ENCODE measurements at places on chromosomes 6 and 20.

- no peak for DNase-seq
These were observed 214.0 kb upstream of the EXOC2 start for GRCh38 chr6:906920-907319.

DNA sequence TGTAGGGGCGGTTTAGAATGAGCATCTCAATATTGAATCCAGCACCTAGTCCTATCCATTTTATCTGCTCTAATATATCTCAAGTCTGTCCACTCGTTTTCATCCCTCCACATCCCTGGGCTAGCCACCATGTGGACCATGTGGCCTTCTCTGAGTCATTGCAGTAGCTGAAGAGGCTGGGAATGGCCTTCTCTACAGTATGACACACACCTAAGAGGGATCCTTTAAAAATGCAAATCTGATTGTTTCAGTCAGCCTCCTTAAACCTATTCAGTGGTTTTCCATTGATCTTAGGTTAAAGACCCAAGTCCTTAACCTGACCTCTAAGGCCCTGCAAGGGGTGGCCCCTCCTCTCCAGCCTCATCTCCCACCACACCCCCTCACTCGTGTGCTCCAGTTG is 9.4 kb downstream of the RING1 start:
- DNase-seq, result no peak

DNA sequence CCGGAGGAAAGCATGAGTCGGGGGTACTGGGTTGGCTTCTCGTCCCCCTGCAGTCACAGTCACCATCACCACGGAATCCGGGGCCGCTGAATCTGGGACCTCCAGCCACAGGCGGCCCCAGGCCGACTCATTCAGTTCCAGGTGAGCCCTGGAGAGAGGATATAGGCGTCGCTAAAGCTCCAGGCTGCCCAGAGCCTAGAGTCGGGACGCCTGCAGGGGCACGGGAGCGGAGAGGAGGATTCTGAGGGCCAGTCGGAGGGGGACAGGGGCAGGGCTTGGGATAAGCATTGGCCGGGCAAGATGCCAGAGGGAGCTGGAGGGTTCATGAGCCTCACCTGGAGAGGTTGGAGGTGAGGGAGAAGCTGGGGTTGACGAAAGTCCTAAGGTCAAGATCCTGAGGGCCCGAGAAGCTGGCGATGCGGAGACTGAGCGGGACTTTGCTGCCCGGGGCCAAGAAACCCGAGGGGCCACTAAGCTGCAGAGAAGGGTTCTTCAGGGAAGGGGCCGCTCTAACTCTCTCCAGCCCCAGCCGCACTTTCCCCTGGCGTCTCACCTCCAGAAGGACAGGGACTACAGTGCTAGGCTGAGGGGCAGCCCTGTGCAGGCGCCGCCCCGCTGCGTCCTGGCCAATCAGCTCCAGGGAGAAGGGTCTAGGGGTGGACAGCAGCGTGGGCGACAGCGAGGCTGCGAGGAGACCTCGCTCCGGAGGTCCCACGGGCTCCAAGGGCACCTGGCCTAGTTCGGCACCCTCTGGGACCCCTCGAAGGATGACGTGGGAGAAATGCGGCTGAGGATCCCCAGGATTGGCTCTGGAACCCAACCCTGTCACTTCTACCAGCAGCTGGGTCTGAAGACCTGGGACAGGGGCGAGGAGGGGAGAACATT is 3.7 kb downstream of the SAPCD1 start:
- no peak for DNase-seq

GRCh38 chr6:45115696-45116095 is 212.4 kb upstream of the RUNX2 start:
- no peak for DNase-seq

- no peak for DNase-seq
These were observed 220.7 kb upstream of the CITED2 start for GRCh38 chr6:139595183-139595582.

- DNase-seq, result no peak
These were observed 8.2 kb downstream of the BACH2 start for GRCh38 chr6:90288404-90288803.

DNA sequence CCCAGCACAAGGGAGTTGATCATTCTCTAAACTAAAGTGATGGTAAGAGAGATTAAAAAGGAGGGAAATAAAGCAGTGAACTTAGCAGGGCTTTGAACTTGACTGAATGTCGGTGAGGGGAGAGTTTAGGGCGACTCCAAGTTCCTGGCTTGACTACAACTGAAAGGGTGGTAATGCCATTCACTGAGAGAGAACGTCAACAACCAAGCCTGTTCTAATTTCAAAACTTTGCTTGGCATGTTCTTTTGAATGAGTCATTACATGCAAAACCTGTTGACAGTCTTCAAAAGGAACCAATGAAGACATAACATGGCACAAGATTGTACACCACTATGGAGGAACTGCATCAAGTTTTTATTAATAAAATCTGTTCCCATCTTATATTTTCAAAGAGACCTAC is 10.3 kb upstream of the MYB start:
- DNase-seq, result no peak

DNA sequence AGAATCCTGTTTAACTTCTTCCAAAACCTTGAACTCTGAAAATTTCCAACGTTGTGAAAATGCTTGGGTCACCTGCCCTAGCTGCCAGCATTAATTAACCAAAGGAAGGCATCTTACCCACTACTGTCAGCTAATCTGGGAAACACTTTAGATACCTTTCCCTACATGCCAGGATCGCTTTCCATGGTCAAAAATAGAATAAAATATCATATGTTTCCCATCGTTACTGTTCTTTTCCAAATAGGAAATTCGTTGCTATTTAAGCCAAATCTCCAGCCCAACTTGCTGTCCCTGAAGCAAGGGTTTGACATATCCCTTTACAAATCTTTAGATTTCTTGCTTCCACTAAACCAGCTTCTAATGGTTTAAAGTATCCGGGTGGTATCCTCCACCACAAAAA is 157.5 kb downstream of the AIG1 start:
- DNase-seq, result no peak

DNA sequence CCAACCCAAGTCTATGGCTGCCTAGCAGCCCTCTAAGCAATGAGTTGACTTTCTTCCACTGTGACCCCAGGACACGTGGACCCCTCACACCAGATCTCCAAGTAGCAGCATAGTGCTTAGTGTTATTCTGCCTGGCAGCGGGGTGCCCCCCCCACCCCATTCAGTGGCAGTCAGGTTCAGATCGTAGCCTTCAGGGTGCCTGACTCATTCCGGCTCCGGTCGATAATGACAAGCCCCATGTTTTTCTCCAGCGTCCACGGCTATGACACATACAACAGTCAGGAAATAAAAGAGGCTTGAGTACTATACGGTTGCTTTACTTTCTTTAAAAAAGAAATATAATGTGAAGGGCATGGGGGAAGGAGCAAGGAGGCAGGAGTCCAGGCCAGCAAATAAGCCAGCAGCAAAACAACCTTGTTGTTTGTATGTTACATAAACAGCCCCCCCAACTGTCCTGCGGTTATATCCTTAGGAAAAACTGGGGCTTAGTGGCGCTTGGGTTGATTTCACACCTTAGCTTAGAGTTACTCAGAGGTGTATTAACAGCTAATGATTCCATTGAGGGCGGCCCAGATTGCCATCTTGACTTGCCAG is 23.1 kb downstream of the GNAS start:
- no peak for DNase-seq

DNA sequence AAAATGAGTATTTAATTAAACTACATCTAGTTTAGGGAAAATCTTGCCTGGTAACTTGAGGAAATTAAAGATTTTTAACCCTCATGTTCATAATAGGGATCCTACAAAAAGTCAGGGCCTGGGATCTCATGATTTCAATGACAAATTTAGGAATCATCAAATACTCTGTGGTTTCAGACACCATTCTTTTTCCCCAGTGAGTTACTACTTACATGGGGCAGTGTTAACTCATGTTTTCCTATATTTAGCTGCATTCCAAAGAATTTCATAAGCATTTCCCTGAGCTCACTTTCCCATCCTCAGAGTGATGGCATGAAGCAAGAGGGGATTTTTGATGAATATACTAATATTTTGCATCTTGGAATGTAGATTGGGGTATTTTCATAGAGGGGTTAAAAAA is 321.7 kb downstream of the CENPW start:
- DNase-seq, result no peak

DNA sequence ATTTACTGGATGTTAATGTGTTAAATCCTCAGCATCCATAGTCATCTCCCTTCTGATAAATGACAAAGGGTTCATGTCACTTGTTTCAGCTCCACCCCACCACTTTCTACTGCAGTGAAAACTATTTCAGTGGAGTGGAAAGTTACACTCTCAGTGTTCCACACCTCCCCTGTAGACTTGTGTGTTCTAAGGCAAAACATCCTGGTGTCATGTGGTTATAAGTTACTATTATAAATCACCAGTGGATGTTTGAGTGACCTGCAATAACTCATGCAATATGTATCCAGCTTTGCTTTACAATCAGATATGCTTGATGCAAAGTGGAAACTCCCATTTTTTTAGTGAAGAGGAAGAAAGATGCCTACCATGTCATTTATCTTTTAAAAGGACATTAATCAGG is 82.1 kb upstream of the LTV1 start:
- no peak for DNase-seq

GRCh38 chr20:54228841-54229240 is 21.0 kb downstream of the PFDN4 start:
- no peak for DNase-seq

- DNase-seq, result no peak
These were observed 114.8 kb upstream of the CST7 start for GRCh38 chr20:24834310-24834709.

- no peak for DNase-seq
These were observed 1018.3 kb downstream of the GRIK2 start for GRCh38 chr6:102411796-102412195.

DNA sequence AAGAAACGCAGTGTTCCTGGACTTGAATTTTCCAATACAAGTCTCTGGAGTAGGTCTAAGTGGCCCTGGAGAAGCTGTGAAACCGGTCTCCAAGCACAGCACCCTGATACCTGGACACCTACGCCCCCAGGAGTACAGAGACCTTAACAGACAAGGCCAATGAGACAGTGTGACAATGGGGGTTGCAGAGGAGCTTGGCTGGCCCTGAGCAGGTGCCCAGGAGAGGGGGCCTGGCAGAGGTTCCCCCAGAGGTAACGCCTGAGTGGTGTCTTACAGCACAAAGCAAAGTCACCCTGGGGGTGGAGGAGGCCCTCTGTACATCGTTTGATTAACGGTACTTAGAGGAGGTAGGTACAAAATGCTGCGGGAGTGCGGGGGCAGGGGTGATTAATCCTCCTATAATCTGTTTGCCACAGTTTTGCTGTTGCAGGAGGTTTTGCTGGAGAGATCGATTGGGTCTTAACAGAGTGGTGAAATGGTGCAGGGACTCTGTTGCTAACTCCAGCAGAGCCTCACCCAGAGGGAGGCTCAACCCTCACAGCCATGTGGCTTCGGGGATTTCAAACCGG is 37.3 kb upstream of the APCDD1L start:
- DNase-seq, result no peak

GRCh38 chr20:37759761-37760209 is 66.0 kb downstream of the CTNNBL1 start:
- no peak for DNase-seq

DNA sequence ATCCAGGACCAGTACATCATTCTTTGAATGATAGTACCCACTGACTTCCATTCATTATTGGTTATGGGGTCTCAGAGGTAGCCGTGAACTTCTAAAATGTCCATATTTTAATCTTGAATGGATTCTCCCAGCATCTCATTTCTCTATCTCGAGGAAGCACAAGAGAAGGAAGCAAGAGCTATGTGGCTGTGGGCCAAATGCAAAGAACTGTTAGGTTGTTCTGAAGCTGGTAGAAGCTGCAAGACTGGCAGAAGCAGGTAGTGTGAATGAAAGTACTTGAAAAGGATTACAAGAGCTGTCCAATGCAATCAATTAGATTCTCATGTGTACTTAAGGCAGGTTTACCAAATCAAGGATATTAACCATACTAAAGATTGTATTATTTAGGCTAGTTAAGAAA is 1131.8 kb downstream of the GRIK2 start:
- no peak for DNase-seq

DNA sequence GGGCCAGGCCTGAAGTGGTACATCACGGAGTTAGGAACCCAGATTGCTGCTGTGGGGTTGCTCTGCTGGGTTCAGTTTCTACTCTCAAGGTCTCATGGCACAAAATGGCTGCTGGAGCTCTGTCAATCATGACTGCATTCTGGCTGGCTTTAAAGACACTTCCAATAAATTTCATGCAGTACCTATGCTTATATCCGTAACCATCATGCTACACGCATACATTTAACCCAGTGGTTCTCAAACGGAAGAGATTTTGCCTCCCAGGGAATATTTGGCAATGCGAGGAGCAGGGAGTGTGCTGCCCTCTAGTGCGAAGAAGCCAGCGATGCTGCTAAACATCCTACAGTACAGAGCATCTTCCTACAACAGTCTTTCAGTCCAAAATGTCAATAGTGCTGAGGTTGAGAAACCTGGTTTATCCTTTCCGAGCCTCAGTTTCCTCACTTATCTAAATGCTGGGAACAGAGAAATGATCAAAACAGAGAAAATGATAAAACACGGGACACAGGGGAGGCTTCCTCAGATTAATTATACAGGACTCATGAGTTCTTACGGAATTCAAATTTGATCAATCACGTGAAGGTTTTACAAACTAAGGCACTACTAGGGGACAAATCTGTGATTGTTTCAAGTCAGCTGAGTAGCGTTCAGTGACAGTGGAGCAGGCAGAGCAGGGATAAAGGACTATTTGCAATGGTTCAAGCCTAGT is 9.6 kb upstream of the SLC2A10 start:
- no peak for DNase-seq

- no peak for DNase-seq
These were observed 28.4 kb downstream of the FBXO5 start for GRCh38 chr6:152954443-152954842.

DNA sequence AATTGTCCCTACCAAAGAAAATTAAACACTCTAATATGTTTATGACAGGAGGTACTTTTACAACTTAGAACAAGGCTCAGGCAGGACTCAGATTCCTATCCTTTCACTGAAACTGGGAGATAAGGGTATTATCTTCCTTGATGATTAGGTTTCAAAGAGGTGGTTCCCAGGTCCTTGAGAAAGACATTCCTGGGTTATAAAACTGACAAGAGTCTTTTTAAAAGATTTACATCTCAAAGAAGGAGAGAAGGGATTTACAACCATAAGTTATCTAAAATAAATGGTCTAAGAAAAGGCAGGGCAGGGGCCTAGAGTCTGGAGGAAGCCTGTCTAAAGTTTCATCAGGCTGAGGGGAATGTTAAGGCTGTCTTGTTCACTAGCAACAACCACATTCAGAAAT is 1492.5 kb downstream of the HACE1 start:
- no peak for DNase-seq

GRCh38 chr20:38290829-38291814 is 12.8 kb upstream of the BPI start:
- no peak for DNase-seq

GRCh38 chr20:16608277-16608650 is 35.0 kb upstream of the KIF16B start:
- DNase-seq, result no peak

GRCh38 chr6:4675121-4675520 is 101.1 kb upstream of the CDYL start:
- no peak for DNase-seq

DNA sequence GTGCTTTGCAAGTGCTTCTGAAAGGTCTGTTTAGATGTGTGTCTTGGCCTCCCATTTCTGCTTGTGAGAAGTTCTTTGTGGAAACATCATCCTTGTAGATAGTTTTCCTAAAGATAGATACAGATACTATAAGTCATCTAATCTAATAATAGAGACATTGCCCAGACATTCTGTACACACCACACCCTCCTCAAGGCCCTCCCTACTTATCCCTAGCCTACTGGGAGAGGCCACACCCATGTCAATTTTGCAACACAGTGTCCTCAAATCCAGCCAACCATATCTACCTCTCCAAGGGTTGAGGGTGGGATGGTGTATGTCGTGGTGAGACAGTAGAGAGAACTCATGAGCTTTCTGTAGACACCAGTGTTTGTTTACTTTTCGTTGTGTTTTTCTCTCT is 6.2 kb downstream of the KDM1B start:
- DNase-seq, result no peak

Data from NCI-H1105 (cell line).